ENCODE measurements at places on chromosomes 5 and 9. TPM values are rescaled to one million over a fixed set of nuclear protein-coding genes. Genes with fewer than 3 reads are reported as not detected.

The HSPB3 gene
- not detected for polyA plus RNA-seq

The FOXD4L5 gene
- 0.16 TPM for polyA plus RNA-seq

The HEMGN gene
- polyA plus RNA-seq: 2.5 TPM

The GAPT gene
- polyA plus RNA-seq: 1.5 TPM

The LNPEP gene
- 22.2 TPM for polyA plus RNA-seq

The ERCC8 gene
- 24.6 TPM for polyA plus RNA-seq

The CCDC183 gene
- 7.7 TPM for polyA plus RNA-seq

The CCL21 gene
- 14.0 TPM for polyA plus RNA-seq

The IL3 gene
- not detected for polyA plus RNA-seq

The PGM5 gene
- 40.1 TPM for polyA plus RNA-seq

All from left renal cortex interstitium (tissue), 4 donors.